ENCODE measurements at places on chromosomes 3 and 15. TPM values are rescaled to one million over a fixed set of nuclear protein-coding genes. Genes with fewer than 3 reads are reported as not detected.

Gene ANKUB1
- total RNA-seq: not detected

Gene ARPP21
- not detected for total RNA-seq

Gene FBXW12
- total RNA-seq: not detected

Gene HTD2
- 9.5 TPM for total RNA-seq

Gene ERICH6
- not detected for total RNA-seq

Gene SRGAP3
- 18.5 TPM for total RNA-seq

Gene GATM
- total RNA-seq: 165 TPM

Gene ATP10A
- total RNA-seq: 3.9 TPM

Gene CHAC1
- total RNA-seq: 13.6 TPM

Gene CSTA
- total RNA-seq: 283 TPM

Gene NTRK3
- 5.3 TPM for total RNA-seq

Gene CCDC12
- 101 TPM for total RNA-seq

Gene PCBP4
- 25.5 TPM for total RNA-seq

Gene PIGB
- 14.8 TPM for total RNA-seq

Gene ROBO1
- 48.7 TPM for total RNA-seq

Gene GOLGA6A
- not detected for total RNA-seq

Gene PLA1A
- 0.81 TPM for total RNA-seq

Gene SLC2A2
- total RNA-seq: not detected

Gene BFSP2
- not detected for total RNA-seq

Gene ISL2
- not detected for total RNA-seq

Gene SPESP1
- total RNA-seq: 2.9 TPM

Gene ALPK3
- 0.42 TPM for total RNA-seq

Gene SOX14
- not detected for total RNA-seq

Gene ULK3
- total RNA-seq: 133 TPM

Gene LRRIQ4
- total RNA-seq: not detected

Gene GOLGA8M
- 1.6 TPM for total RNA-seq

Gene SEMA6D
- total RNA-seq: 5.6 TPM

Gene ZBED2
- 1.9 TPM for total RNA-seq

Gene HES1
- total RNA-seq: 337 TPM

Gene TUBGCP4
- total RNA-seq: 18.0 TPM

Gene CTDSPL2
- 54.2 TPM for total RNA-seq

Gene MGLL
- total RNA-seq: 45.9 TPM

Gene CYP11A1
- total RNA-seq: 0.49 TPM

Gene CYP1A2
- total RNA-seq: not detected

Gene CYP1A1
- total RNA-seq: 3.8 TPM

Gene BOC
- total RNA-seq: 72.9 TPM

Gene MYRIP
- 2.9 TPM for total RNA-seq

Gene TTLL3
- 36.5 TPM for total RNA-seq

Gene HHATL
- 0.34 TPM for total RNA-seq
